SK-N-DZ (cell line): ENCODE measurements at places on chromosomes 1 and 21.

GRCh38 chr1:198640174-198640573 lies 1.3 kb downstream of the PTPRC start:
- DNase-seq: no peak

- no peak for DNase-seq
Measured at GRCh38 chr21:45613881-45614280, 29.6 kb upstream of the PCBP3 start.

DNA sequence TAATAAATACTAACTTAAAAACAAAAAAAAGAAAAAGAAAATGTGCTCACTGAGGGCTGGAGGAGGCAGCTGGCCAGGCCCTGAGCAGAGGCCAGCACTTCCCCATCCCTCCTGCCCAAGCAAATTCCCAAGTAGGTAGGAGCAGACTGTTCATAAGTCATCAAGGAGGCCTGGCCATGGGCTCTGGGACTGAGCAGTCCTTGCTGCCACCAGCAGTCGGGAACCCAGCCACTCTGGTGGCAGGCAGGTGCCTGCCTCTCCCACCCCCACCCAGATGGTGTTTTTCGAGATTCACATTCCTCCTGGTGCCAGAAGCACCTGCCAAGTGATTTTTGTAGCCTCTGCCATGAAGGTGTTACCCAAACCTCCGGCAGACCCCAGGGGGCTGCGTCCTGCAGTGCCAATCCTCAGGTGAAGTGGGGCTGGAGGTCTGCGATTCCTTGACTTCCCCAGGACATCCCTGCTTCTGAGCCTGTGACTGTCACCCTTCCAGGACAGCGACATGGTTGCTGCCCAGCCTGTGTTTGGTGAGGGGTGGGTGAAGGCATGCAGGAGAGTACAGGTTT lies 204.2 kb upstream of the TMEM51 start:
- no peak for DNase-seq

DNA sequence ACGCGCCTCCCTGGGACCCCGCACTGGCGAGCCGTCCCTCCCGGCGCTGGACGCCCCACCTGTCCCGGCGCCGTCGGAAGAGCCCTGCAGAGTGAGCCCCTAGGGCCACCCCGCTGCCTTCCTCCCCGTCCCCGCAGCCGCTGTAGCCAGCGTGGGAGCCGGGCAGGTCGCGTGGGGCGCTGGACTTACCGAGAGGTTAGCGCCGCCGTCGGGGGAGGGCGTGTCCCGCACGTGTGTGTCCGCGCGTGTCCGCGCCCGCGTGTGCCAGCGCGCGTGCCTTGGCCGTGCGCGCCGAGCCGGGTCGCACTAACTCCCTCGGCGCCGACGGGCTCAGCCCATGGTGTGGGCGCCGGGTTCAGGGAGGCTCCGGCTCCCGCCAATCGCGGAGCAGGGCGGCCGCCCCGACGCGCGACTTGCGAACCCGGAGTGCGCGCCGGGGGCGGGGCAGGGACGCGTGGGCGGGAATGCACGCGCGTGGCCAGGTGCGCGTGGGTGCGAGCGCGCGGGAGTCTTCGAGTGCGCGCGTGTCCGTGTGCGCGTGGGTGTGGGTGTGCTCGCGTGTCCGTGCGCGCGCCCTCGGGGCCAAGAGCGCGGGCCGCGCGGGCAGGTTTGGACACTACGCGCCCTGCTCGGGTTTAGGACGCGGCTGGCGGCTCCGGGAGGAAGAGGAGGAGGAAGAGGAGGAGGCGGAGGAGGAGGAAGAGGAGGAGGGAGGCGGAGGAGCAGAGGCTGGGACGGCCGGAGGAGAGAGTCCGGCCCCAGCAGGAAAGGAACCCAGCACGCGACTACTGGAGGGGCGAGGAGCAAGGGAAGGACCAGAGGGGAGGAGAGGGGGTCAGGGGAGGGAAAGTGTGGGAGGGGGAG lies 145.2 kb upstream of the ETS2 start:
- DNase-seq: no peak

GRCh38 chr1:36187800-36188593 lies 32.0 kb downstream of the MAP7D1 start:
- DNase-seq: peak; percentile 82

- DNase-seq: no peak
Measured at GRCh38 chr1:231921646-231922345, 295.2 kb downstream of the DISC1 start.
